ENCODE measurements at places on chromosomes 6 and 20.

DNA sequence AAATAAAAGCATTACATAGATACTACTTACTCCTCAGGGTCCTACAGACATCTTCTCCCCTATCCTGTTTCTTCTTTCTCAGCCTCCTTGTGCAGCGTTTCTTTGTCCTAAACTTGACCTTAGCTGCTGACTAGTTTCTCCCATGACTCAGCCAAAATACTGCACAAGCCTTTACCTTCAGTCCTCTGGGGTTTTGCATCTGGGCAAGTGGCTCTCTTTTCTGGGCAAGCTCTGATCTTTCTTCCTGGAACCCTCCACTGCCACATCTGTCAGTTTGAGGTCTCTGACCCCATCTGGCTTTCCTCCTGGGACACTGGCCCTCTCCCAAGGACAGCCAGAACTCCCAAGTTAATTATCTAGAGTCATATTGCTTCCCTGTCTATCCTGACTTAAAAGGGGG is 838.4 kb downstream of the DHX35 start:
- DNase-seq: no peak

DNA sequence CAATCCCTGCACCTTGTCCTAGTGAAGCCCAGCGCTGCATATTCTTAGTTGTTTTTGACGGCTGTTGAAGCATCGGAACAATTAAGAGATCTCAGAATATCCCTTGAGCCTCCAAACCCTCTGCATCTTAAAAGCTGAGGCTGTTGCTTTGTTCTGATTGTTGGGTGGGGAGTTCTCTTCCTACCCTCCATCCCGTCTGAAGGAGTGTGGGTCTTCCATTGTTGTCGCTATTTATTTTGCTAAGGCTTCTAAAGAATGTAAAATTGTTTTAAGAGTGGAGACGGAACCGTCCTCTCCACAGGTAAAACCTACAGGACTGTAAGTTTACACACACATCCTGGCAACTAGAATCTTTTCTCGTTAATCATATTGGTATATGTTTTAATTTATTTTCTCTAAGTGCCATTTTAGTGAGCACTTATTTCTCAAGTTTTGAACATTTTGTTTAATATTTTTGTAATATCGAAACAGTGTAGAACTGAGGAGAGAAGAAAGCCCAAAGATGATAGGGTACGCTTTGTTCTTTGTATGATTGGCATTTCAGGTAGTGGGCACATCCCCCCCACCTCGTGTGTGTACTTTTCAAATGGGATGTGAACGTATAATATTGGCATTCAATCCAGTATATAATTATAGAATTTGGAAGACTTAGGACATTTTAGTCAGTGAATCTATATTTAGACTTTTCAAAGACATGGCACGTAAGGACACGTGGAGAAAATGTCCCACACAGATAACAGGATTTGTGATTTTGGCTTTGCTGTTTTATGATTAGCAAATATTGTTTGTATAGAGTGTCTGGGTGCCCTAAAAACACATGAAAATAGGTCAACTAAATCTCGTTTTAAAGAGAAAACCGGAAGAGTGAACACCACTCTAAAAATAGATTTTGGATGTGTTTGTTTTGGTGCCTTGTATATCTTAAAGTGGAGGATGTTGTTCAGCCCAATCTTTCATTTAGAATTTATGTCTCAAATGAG is 1.3 kb downstream of the RNF146 start:
- DNase-seq: no peak

- DNase-seq: no peak
Observed at GRCh38 chr6:122702841-122703240, 76.7 kb upstream of the FABP7 start.

DNA sequence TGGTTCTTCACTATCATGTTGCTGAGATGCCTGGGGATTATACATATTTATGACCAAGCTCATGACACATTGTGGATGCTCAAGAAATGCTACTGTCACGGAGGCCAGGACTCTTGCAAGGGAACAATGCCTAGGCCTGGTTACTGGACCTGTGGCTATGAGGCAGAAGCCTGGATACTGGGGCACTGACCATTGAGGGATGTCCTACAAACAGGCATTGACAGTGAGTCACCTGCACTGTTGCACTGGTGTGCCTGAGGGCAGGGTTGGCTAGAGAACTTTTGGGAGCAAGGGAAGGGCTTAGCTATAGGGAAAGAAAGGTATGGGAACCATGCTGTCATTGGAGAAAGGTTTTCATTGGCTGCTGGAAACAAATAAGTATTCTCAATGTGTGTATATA is 313.1 kb upstream of the SUPT3H start:
- DNase-seq: no peak

DNA sequence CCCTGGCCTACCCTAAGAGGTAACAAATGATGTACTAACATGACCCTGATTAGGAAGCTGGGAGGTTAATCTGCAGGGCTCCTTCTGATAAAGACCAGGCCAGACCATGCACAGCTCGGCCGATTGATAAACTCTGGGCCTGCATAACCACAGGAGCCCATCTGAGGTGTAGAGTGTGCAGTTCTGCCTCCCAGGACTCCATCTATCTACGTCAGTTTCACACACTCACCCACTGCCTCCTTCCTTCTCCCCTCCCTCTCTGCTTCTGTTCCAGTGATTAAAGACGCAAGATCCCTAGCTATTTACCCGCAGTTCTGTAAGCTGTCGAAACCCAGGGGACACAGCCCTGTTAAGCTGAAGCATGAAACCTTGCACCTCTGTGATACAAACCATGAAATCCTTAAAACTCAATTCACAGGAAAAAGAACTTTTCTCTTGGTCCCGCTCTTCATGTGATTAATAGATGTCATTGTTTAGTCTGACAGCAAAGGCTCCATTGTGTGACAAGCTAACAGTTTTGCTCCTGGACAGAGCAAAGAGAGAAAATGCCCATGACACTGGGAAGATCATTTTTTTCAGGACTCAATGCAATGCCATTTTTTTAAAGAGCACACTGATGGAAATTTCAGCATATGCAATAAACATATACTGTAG is 470.6 kb downstream of the MAFB start:
- DNase-seq: no peak

DNA sequence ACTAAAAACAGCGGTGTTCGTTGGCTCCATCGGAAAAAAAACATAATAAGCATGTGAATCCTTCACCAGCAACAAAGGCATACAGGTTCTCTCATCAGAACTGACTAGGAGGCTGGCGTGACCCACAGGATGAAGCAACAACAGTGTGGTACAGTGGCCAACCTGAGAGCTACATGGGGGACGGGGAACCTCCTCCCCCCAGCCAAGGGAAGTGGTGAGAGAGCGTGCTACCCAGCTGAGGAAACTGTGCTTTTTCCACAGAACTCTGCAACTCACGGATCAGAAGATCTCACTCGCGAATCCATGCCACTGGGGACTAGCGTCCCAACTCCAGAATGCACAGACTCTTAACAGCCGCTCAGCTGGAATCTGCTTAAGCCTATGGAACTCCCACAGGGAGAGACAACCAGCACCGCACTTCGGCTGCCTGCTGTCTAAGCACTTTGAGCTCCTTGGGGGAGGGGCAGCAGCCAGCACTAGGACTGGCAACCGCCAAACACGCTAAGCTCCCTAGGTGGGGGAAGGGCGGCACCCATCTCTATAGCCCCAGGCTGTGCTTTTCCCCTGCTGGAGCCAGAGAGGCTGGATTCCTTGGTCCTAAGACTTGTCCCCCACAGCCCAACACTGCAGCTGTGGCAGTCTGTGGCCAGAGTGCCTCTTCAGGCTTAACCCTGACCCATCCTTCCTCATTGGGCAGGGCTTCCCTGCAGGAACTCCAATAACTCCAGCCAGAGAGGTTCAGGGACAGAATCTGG is 538.3 kb upstream of the BTBD3 start:
- DNase-seq: no peak

- DNase-seq: no peak
Observed at GRCh38 chr6:33359331-33359730, 32.3 kb upstream of the KIFC1 start.

DNA sequence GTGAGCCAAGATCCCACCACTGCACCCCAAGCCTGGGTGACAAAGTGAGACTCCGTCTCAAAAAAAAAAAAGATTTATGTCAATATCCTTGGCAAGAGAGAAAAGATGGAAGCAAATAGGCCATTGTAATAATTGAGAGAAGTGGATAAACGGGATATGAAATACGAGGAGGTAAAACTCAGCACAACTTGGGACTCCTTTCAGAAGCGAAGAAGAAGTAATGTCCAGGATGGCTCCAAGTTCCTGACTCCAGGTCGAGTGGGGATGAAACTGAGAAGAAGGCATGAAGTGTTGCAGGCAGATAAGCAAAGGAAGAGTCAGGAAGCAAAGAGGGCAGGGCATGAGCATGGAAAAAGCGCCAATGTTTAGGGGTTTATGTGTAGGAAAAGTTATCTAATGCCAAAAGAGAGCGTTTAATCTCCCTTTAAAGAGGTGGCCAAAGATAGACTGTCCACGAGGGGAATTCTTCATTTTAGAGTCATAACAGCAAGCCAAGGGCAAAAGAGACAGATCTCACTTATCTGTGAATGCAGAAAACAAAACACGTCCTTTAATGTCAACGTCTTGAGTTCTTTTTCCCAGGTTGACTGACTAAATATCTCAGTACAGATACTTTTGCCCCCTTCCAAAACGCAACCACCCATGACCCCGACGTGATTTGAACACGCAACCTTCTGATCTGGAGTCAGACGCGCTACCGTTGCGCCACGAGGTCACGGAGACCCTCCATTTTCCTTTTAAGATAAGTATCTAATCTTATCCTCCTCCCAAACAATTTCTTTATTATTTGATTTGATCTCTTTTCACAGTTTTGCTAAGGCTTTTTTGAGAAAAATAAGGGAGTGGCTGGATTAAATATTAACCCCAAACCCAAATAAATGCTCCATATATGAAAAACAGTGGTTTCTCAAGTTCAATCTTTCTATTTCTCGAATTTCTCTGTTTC is 46.3 kb upstream of the BTN3A2 start:
- DNase-seq: no peak
